ENCODE measurements at places on chromosomes 5 and 9. TPM values are rescaled to one million over a fixed set of nuclear protein-coding genes. Genes with fewer than 3 reads are reported as not detected.

Gene TRPM6
- total RNA-seq: under 0.01 TPM

Gene NFIL3
- 9.7 TPM for total RNA-seq

Gene CD274
- 0.27 TPM for total RNA-seq

Gene IFNA2
- not detected for total RNA-seq

Gene SLC6A7
- total RNA-seq: under 0.01 TPM

Gene PLCXD3
- total RNA-seq: not detected

Gene OLFM1
- total RNA-seq: 0.27 TPM

Gene CCDC127
- 3.2 TPM for total RNA-seq

Gene CXXC5
- total RNA-seq: 317 TPM

Gene KCNT1
- total RNA-seq: under 0.01 TPM

Gene SOX30
- under 0.01 TPM for total RNA-seq

Gene ST8SIA4
- total RNA-seq: 8.9 TPM

Gene PTCD2
- total RNA-seq: 5.1 TPM

Gene GLIPR2
- total RNA-seq: 38.2 TPM

Gene NFIB
- total RNA-seq: 1.1 TPM

Gene BRINP1
- total RNA-seq: not detected

GRCh38 chr5:118491351-118491750, 497.0 kb downstream of the DTWD2 start:
- no peak for DNase-seq

DNA sequence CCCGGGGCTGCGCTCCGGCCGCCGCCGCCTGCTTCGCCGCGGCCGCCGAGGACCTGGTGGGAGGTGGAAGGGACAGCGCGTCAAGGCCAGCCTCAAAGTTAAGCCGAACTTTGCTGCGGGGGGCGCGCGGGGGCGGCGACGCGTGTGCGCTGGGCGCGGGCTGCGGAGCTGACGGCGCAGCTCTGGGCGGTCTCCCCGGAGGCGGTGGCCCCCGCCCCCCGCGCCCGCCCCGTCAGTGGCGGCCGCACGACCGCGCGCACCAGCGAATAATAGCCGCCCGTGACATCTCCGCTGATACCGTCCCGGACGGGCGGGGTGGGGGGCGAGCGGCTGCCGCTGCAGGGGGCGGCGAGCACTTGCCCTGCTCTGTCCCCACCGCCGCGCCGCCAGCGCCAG, 579 bp upstream of the FAM78A start:
- no peak for DNase-seq

- DNase-seq: no peak
Measured at GRCh38 chr5:84637662-84638375, 253.1 kb upstream of the EDIL3 start.

DNA sequence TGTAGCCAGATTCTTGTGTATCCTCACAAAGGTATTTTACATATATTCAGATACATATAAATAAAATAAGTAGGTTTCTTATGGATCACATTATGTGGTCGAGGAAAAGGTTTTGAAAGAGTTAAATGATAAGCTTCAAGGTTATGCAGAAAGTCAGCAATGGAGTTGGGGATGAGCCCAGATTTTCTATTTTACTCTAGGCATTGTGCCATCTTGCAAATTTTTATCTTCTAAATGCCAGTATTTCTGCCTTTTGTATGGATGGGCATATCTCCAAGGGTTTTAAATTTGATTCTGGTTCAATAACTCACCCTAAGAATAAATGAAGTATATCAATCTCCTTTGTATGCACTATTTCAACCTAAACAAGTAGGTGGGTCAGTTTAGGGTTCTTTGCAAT, 410.7 kb downstream of the DMRTA1 start:
- DNase-seq: no peak

GRCh38 chr9:126791406-126792230, 13.2 kb upstream of the ZBTB43 start:
- no peak for DNase-seq

DNA sequence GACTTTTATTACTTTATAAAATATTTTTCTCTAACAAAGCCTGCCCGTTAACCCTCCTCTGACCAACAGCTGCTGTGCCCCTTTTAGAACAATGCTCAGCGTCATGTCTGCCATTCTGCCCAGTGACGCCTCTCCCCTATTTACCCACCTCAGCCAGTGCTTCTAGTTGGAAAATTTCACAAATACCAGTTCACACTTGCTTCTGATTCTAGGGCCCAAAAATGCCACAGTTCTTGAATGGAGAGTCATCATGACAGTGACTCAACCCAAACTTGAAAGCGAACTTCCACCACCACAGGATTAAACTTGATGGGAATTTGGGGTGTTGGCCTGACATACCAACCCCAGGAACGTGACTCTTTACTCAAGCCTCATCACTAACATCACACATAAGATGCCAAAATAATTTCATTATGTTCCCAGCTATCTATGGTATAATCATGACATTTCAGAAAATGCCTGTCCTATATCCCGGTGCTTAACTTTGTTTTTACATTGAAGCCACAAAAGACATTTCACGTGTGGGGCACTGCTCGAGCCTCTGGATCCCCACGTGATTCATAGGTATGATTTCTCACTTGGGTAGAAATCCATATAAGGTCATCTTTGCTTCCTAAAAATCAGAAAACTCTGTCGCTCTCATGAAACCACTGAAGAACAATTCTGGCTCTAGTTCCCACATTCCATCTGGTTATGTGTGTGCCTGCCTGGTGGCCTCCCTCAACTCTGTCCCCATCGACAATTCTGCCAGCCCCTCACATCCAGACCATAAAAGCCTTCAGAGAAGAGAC, 220.9 kb downstream of the ACTL7B start:
- DNase-seq: no peak

GRCh38 chr9:76412638-76413037, 18.4 kb upstream of the RFK start:
- DNase-seq: no peak

DNA sequence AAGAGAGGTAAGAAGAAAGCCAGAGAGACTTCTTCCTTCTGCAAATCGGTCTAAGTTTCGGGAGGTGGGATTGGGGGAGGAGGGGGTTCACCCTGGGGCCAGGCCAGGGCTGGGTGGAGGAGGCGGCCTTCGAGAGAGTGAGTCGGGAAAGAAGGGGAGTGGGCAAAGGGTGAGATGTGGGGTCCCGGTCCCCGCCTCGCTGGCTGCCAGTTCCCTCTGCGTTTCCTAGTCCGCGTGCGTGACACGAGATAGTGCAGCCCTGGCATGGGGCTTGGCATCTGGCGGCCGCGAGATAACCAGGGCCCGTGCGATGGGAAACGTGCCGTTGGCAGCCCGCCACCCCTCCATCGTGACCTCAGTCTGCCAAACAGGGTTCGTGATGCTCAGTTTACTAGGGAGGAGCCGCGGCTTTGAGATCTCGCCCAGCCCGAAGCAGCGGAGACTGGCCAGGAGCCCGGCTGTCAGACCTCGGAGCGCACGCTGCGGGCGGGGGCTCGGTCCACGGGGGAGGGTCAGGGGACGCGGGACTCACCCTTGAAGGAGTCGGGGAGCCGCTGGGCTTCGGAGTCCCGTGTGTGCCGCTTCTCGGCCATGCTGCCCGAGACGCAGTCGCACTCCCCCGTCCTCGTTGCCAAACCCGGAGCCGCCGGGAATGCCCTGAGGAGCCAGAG, at the start of gene STOM:
Gene STOM (minus strand): TSS at position 656 of the 671 bp plus-strand sequence. CDS start 63 bp downstream, at position 593.
- peak; percentile 98 for DNase-seq

DNA sequence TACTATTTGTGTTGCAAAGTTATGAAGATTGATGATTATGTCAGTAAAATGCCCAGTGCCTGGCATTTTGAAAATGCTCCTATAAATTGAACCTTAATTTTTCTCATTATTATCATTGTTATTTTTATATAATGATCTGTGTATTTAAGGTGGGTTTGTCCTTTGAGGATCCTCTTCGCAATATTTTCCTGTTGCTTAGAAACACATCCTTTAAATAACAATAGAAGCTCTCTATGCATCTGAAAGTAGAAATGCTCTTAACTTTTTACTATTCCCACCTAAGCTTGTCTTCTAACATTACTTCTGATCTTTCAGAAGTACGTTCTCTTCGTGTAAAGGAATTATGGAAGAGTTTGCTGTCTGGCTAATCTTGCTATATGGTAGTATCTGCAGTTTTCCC, 214.7 kb upstream of the TLX3 start:
- DNase-seq: no peak

GRCh38 chr5:463952-464351, 21.0 kb downstream of the EXOC3 start:
- peak; percentile 55 for DNase-seq

- no peak for DNase-seq
Measured at GRCh38 chr9:93594041-93594756, 17.8 kb downstream of the PHF2 start.

DNA sequence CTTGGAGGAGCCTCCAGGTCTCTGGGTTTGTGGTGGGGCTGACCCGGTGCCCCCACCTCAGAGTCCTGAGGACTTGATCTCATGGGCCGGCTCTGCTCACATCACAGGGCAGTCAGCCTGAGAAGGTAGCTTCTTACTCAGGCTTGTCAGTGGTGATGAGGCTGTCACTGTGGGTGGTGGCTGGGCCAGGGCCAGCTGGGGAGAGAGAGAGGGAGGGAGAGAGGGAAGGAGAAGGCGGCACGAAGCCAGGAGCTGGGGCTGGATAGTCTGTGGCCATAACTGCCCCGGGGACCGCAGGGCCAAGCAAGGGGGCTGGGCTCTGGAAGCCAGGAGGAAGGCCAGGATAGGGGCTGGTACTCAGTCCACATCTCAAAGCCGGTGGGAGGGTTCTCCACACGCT, 6.5 kb downstream of the NTNG2 start:
- no peak for DNase-seq

GRCh38 chr9:132651259-132651658, 18.5 kb downstream of the DDX31 start:
- DNase-seq: peak; percentile 58

DNA sequence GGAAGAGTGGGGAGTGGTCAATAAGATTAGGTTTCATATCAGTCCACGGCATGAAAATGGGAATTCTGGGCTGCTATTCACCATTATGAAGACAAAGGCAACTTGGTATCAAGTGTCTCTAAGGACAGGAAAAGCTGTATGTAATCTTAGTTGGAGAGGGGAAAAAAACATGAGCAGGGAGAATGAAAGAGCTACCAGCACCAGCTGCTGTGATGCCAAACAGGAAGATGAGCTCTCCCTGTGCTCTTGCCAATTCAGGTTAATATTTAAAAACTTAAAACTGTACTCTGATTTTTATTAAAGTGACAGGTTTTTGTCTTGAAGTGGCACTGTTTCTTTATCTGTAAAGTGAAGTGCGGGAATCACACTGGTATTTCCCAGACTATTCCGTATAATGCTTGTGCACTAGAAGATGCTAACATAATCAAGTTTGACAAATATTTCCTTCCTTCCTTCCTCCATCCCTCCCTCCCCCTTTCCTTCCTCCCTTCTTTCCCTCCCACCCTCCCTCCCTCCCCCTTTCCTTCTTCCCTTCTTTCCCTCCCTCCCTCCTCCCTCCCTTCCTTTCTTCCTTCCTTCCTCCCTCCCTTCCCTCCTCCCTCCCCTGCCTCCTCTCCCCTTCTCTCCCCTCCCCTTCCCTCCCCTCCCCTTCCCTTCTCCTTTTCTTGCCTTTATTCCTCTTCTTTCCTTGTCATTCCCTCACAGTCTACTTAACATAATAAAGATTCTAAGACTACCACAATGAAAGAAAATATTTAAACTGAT, 1383.0 kb upstream of the C9orf72 start:
- DNase-seq: no peak

- DNase-seq: no peak
Measured at GRCh38 chr9:79610019-79610631, 38.4 kb downstream of the TLE4 start.

DNA sequence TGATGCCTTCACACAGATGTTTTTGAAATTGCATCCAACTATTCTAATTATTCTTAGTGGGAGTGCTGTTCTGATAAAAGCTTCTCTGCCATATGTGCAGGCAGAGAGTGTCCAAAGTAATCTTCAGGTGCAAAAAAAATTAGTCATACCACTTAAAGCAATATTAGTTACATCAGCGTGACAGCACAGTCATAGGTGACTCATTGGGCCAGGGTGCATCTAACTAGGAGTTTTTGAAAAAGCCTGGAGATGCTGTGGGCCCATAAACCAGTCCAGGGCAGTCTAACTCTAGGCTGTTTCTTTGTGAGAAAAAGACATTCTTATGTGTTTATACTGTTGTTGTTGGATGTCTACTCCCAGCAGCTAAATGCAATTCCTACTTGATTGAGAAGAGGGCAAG, 33.0 kb upstream of the C6 start:
- no peak for DNase-seq

DNA sequence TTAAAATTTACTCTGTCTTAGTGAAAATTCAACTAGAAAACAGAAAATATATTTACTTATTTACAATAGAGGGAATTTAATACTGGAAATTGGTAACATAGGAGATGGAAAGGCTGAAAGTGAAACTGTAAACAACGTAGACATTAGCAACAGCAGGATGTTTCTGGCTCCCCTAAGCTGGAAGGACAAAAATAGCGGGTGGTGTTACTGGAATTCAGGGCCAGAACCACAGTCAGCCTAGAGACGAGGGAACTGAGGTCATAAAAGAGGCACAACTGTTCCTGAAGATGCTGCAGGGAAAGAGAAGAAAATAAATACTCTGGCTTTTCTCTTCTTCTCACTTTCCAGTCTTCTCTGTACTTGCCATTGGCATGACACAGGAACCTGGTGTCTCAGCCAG, 80.4 kb upstream of the NIPBL start:
- no peak for DNase-seq

DNA sequence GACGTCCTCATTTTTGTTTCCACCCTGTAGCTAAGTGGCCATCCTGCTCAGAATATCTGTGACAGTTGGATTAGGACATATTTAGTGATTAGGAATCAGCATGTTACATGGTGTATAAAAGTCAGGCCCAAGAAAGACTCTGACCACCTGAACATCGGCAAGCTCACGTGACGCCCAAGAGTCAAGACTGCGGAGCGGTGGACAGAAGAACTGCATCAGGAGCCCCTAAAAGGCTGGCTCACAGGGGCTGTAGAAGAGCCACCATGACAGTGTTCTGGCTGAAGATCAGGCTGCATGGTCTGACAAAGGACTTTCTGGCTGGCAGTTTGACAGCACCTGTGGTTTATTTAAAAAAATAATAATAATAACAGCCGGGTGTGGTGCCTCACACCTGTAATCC, 185.3 kb downstream of the AUH start:
- DNase-seq: no peak

GRCh38 chr5:147869112-147869511, 9.4 kb upstream of the SCGB3A2 start:
- DNase-seq: no peak

DNA sequence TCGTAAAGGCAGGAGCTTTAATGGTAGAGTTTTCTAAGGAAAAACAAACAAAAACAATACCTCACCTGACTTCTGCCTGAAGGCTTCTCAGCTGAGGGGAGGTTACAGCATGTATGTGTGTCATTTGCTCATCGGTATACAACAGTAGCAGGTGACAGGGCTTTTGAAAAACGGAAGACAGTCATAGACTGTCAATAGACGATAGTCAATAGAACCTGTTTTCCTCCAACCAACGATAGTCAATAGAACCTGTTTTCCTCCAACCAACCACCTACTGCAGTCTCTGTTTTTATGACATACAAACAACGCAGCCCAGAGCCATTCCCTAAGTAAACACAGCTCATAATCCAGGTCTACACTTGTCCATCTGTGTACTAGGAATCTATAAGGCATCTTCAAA, 74.6 kb downstream of the RETREG1 start:
- no peak for DNase-seq

Measured in hematopoietic multipotent progenitor cell (in vitro differentiated cells).